Activated naive CD4-positive, alpha-beta T cell treated with anti-CD3 and anti-CD28 coated beads, Interleukin-2, amount 10 ng/mL, durations not matched to agents 7 days and 5 days (primary cell): ENCODE measurements at places on chromosomes 16 and 17.

DNA sequence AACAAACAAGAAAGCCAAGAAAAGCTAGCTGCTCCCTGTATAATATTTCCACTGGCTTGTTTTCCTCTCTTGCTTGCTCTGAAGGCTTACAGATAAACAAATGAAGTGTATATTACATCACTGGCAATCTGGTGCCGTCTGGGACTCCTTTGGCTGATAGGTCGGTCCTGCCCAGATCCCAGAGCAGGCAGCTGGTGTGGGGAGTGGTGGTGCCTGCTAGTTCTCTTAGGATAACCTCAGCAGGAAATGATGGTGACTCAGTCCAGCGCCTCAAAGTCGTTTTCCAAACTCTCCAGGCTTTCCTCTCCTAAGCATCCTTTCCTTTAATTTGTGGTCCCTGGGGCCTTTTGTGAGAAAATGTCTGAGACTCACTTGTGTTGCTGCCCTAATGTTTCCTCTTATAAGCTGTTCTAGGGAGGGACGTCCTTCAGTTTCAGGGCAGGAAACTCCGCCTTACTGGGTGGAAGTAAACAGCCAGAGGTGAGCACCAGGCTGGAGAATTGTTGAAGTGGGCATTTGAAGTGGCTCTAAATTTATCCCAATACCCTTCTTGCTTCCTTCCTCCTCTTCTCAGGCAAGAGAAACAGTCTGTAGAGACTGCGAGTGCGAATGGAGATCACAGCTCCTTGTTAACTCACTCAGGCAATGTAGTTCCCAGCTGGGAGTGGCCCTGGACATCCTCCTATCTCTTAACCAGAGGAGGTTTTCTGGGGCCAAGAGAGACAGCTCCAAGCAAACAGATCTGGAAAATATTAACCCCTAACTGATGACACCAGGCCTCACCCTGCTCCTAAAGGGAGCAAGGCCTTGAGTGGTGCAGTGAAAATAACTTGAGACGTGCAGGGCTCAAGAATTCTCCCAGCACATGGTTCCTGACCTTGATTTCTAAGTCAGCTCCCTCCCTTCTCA, 34.9 kb downstream of the CD300LF start:
- peak; percentile 38 for DNase-seq

DNA sequence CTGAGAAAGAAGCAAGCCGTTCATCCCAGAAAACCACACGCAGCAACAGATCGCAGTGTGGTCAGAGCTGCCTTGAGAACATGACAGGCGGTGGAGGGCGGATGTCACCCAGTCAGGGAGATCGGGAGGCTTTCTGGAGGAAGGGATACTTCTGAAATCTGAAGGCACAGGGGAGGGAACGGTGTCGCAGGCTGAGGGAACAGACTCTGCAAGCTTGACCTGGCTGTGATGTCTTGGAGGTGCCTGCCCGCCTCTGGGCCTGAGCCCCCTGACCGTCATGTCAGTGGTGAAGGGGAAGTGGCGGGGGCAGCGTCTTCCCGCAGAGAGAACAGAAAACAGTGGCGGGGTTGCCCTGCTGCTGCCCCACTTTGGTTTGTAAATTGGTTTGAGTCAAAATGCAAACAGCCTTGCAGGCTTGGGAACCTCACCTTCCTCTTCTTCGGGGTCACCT, 8.1 kb upstream of the ATP2A3 start:
- peak; percentile 46 for DNase-seq

DNA sequence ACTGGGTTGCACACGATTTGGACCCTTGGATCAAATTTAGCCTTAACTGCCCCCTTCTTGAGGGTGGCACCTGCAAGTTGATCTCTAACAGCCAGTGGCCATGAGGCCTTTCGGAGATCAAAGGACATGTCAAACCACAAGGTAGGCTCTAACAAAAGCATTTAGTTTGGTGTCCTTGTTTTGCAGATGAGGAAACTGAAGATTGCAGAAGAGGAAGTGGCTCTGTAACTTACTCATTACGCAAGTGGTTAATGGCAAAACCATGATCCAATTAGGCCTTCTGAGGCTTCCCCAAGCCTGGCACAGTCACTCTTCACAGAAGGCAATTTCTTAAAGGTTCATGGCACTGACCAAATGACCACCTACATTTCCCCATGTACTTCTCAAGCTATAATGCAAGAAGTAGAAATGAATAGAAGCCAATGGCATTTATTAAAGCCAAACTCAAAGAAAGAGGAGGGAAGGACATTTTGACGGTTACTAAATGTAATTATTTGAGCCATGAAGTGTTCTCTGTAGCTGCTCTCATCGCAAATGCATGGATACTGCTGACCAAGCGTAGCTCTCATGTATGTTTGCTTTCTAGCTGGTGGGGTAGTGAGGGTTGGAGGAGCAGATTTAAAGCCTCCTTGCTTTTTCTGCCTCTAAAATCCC, 32.8 kb upstream of the ABCC12 start:
- no peak for DNase-seq

DNA sequence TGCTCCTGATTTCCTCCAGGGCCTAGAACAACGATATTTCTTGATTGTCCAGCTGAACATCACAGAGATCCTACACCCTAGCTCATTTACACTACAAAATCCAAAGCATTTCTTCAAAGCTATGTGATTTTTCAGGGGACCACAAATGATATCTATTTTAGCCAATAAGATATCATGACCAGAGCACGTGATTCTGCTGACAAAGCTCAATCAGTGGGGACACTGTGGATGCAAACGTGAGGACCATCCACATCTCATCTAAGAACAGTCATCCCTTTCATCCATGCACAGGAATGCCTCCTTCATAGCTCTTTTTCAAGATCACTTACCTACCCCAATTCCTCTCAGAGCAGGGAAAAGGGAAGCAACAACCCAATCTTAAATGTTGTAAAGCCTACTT, 56.9 kb downstream of the ACSM2B start:
- DNase-seq: no peak

- DNase-seq: no peak
Measured at GRCh38 chr16:30104492-30104891, 8.5 kb upstream of the YPEL3 start.

- DNase-seq: no peak
Measured at GRCh38 chr16:3152991-3153368, 18.2 kb downstream of the ZNF213 start.

- no peak for DNase-seq
Measured at GRCh38 chr16:88826070-88826840, 14.5 kb upstream of the APRT start.

GRCh38 chr16:80778703-80779102, 25.7 kb downstream of the CDYL2 start:
- DNase-seq: no peak

GRCh38 chr17:44854192-44854591, 6.5 kb downstream of the HIGD1B start:
- no peak for DNase-seq

DNA sequence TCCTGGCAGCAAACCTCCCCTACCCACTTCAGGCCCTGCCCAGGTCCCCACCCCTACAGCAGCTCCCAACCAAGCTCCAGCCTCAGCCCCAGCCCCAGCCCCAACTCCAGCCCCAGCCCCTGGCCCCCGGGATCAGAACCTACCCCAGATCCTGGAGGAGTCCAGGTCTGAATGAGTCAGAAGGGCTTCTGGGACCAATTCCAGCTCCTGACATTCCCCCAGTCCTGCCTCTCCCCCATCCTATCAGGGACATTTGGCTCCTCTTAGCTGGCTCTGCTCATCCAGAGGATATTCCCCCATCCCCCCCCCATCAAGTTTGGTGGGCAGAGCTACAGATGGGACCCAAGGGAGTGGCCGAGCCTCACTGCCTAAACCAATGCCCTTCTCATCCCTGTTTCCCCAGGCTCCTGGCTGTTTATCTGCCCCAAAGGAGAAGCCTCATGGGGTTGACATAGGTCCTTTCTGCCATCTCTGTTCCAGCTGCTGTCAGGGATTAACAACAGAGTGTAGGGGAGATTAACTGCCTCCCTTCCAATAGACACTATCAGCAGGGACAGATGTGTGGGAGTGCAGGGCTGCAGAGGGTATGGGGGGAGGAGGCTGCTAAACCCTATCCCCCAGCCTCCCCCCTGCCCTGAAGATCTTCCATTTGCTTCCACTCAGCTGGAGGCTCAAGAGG, 16.5 kb downstream of the CNTNAP1 start:
- DNase-seq: no peak

DNA sequence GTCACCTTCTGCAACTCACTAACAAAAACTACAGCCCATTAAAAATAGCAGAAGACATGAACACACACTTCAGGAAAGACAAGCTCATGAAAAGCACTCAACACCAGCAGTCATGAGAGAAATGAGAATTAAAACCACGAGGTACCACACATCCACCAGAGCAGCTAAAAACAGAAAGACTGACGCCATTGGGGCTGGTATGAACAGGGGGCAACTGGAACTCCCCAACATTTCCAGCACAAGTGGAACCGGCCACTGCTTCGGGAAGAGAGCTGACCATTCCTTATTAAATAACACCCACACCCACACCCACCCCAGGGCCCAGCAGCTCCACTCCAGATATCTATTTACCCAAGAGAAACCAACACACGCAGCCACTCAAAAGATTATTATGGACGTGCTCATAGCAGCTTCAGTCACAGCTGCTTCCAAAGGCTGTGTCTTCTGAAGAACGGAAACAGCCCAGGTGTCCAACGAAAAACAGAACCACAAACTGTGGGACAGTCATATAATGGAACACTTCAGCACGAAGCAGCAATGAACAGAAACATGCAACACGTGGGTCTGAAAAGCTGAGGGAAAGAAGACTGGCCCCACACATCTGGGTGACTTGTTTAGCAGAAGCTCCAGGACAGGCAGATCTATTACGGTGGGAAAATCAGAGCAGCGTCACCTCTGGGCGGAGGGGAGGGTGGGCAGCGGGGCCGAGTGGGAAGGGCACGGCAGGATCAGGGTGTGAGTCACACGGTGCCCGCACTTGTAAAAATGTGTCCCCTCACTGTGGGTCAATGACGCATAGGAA, 41.1 kb downstream of the KLHDC4 start:
- DNase-seq: no peak

GRCh38 chr16:69916462-69916861, 34.7 kb upstream of the CLEC18A start:
- no peak for DNase-seq

GRCh38 chr17:55190748-55191147, 74.0 kb upstream of the HLF start:
- DNase-seq: no peak

- no peak for DNase-seq
Measured at GRCh38 chr17:79732254-79732653, 1.5 kb downstream of the ENPP7 start.

DNA sequence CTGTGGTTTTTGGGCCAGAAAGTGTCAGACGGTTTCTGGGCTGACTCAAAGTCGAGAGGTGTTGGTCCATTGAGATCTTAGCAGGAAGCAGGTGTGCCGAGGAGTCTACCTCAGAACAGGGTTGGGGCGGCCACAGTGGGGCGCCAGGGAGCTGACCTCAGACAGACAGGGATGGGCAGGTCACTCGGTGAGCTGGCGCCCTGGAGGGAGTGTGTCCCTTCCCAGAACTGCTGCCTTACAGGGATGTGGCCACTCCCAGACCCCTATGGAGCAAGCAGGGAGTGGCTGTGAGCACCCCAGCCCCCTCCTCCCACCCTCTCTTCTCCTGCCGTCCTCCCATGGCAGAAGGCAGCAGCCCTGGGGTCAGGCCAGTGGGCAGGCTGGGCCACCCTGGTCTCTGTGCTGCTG, 14.0 kb upstream of the DPEP1 start:
- peak; percentile 48 for DNase-seq

- no peak for DNase-seq
Measured at GRCh38 chr17:45325810-45326209, 9.0 kb upstream of the MAP3K14 start.
